ENCODE measurements at places on chromosomes 1 and 21. TPM values are rescaled to one million over a fixed set of nuclear protein-coding genes. Genes with fewer than 3 reads are reported as not detected.

The PLEKHA6 gene
- total RNA-seq = 1.5 TPM

The THEM4 gene
- total RNA-seq = 23.9 TPM

The ZBTB8B gene
- total RNA-seq = not detected

The ZNF687 gene
- total RNA-seq = 16.3 TPM

The DCST1 gene
- total RNA-seq = not detected

The RAB4A gene
- total RNA-seq = 46.2 TPM

The MROH9 gene
- total RNA-seq = not detected

The VWA5B1 gene
- total RNA-seq = not detected

The SHE gene
- total RNA-seq = 28.2 TPM

The KRTAP19-1 gene
- not detected for total RNA-seq

The SPRR1A gene
- total RNA-seq = not detected

The AKR1A1 gene
- total RNA-seq = 91.3 TPM

The TGFB2 gene
- total RNA-seq = 1.8 TPM

The CELA3A gene
- total RNA-seq = not detected

The RGS4 gene
- total RNA-seq = not detected

The IL10 gene
- 12.8 TPM for total RNA-seq

The KRTAP19-2 gene
- total RNA-seq = not detected

The TPTE gene
- total RNA-seq = not detected

The OR2L13 gene
- not detected for total RNA-seq

The DAB1 gene
- total RNA-seq = 0.57 TPM

The IPP gene
- total RNA-seq = 9.5 TPM
